ENCODE measurements at places on chromosomes 4 and X.

DNA sequence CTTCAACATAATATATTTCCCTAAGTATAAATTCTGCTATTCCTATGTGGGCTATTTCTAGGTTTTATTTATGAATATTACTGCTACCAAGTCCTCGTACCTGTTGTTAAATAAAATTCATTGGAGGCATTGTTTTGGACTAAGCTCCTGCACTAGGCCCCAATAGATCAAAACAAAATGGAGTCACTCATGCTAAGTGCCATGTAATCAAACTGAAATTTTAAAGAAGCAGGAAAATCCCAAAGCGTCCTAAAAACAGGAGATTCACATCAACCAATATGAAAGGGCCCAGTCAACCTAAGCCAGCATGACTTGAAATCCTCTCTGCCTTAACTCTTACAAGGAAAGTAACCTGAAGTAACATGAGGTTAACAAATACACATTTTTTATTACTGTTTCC is 743.2 kb downstream of the TRAM1L1 start:
- no peak for DNase-seq

DNA sequence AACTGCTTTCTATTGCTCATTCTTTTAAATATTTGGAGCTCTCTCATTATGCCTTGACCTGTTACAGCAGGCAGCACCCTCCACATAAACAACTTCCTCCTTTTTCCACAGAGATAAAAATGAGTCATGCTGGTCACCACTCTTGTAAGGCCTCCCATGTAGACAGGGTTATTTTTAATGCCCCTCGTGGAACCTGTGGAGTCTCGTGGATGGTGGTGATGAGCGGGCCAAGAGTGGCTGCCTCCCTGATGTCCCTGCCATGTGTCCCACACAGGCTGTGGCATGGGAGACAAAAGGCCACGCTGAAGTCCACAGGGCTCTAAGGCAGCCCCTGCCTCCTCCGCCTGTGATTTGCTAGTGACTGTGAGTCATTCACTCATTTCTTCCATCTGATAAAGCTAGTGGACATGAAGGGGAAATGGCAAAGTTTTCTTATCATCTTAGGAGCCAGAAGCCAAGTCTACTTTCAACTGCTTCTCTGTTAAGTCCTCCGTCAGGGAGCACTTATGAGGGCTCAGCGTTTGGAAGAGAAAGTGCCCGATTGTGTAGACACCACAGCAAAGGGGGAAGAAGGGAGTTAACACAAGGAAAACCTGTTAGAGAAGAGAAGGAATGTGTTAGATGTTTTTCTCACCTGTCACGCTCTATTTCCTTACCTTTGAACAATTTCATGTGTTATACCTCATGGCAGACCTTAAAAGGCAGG is 121.6 kb upstream of the FAT1 start:
- no peak for DNase-seq

- DNase-seq: no peak
Measured at GRCh38 chr4:76737180-76737579, 160.8 kb downstream of the SOWAHB start.

- DNase-seq: no peak
Measured at GRCh38 chrX:73825569-73825968, 262.6 kb downstream of the CHIC1 start.
